ENCODE measurements at places on chromosomes 16 and 17.

DNA sequence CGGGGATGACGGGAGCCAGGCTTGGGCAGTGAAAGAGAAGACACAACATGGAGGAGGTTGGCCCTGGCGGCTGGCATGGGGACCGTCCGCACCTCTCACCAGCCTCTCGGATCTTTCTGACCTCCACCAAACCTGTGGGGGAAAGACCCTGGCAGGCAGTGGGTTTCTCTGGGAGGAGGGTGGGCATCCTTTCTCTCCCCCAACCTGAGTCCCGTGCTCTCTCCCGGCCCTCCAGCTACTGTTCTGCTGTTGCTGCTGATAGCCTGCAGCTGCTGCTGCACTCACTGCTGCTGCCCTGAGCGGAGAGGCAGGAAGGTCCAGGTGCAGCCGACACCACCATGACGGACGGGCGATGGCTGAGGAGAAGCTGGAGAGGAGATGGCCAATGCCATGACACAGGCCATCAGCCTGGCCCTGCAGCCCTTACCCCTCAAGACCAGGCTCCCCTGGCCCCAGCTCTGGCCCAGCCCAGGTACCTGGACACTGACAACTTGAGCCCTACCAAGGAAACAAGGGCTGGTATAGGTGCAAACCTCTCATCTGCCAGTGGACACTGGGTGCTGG, 7.4 kb downstream of the SMIM5 start:
- no peak for DNase-seq

GRCh38 chr17:321386-321941, 31.1 kb downstream of the RPH3AL start:
- no peak for DNase-seq

DNA sequence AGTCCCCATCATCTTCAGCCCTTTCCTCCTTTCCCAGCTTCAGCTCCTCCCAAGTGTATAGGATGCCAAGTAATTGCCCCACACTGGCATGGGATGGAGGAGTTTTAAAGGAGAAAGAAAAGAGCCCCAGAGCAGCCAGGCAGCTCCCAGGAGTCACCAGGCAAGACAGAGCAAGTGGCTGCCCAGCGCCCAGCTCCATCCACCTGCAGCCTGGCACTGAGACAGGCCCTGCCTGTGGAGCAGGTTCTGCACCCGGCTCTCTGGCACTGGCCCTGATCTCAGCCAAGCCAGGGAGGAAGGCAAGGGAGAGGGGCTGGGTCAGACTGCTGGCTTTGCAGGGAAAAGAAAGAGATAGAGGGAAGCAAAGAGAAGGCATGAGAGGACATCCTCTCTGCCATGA, 21.7 kb downstream of the FOXN1 start:
- no peak for DNase-seq

GRCh38 chr16:143456-143855, 5.0 kb upstream of the NPRL3 start:
- DNase-seq, result no peak

GRCh38 chr16:74029115-74029792, 267.4 kb upstream of the PSMD7 start:
- no peak for DNase-seq

GRCh38 chr16:26598061-26598460, 468.7 kb upstream of the C16orf82 start:
- DNase-seq, result no peak

DNA sequence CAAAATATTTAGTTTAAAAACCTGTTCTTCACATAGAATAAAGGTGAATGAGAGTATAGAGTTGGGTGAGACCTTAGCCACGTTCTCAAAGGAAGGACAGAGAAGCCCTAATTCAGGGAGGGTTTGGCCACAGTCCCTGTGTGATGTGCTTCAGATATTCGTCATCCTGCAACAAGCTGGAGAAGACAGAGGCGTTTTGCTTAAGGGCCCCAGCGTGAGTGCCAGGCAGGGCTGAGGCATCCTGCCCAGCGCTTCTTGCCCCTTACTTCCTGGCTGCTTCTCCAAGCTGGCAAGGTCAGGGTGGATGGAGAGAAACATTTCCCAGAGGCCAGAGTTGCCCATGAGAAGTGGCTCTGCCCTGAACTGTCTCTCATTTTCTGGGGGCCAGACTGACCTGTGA, 46.9 kb downstream of the AXIN2 start:
- DNase-seq, result no peak

GRCh38 chr17:15462976-15463772, 4.2 kb downstream of the CDRT4 start:
- peak; percentile 56 for DNase-seq

DNA sequence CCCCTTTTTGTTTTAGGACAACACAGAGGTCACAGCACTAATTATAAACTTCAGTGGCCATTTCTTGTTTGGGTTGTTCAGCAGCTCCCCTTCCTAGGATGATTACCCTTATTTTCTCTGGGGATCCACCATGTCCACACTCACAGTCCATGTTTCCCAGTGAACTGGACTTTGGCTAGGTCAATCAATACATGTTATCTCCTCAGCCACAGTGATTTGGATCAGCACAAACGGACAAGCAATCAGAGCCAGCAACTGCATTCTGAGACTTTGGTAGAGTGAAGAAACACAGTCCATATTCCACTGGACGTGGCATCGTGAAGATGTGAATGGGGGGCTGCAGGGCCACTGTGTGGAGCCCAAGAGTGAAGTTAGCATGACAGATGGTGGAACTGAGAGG, 4.6 kb downstream of the TMEM220 start:
- DNase-seq, result no peak

- no peak for DNase-seq
Observed at GRCh38 chr17:20284022-20284421, 183.3 kb downstream of the LGALS9B start.

GRCh38 chr17:48834973-48835372, 4.1 kb downstream of the CALCOCO2 start:
- DNase-seq, result no peak

DNA sequence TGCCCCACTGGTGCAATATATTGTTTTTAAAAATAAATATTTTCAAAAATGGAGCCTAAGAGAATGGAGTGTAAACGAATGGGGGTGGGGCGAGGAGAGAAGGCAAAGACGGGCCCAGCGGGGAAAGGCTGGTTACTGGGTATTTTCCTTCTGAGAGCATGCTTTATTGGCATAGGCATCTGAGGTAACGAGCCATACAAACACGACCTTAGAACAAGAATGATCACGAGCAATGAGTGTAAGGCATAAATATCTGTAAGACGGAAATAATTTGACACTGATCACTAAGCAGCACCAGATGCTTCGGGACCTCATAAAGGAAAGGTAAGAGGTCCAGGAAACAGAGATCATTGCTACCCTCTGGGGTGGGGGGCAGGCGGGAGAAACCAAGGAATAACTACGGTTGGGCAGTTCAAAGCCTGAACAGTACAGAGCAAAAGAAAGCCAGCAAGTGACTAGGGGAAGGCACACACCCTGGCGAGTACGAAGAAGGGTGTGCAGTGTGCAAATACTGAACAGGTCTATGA, 959 bp downstream of the SSH2 start:
- peak; percentile 51 for DNase-seq

DNA sequence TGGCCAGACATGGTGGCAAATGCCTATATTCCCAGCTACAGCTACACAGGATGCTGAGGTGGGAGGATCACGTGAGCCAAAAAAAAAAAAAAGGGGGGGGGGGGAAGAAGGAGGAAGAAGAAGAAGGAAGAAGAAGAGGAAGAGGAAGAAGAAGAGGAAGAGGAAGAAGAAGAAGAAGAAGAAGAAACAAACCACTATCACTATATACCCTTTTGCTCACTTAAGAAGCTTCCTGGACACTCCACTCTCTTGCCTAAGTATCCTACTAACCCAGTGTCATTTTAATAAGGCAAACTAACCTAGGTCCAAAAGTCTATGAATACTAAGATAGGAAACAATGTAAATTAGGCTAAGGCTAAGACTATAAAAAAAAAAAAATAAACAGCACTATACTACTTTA, 54.8 kb downstream of the GPATCH8 start:
- DNase-seq, result no peak

DNA sequence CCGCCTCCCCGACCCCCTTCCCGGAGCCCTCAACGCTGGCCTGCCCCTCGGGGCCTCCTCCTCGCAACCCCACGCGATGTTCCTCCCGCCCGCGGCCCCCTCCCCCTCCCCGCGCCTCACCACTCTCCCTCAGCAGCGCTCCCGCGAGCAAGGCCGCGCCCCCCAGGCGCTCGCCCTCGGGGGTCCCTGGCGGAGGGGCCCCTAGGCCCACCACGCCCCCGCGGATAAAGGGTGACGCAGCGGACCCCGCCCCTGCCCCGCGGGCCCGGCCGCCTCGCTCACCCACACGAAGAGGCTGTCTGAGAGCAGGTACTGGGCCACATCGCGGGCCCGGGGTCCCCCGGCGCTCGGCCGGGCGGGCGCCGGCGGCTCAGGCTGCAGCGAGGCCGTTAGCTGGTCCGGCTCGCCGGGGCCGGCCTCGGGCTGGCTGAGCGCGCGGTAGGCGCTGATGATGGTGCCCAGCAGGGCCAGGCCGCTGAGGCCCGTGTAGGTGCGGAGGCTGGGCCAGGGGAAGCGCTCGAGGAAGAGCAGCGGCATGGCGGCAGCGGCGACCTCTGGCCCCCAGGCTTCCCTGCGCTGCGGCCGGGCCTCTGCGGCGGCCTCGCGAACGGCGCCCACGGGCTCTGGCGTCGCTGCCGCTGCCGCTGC, 430 bp downstream of the AMFR start:
- no peak for DNase-seq

- DNase-seq, result no peak
Observed at GRCh38 chr16:78961464-78961863, 639.1 kb downstream of the MAF start.

- peak; percentile 79 for DNase-seq
Observed at GRCh38 chr17:30970831-30971567, at the start of gene RNF135. RNF135 (plus strand) TSS chr17:30971039; CDS start chr17:30971074, 35 bp downstream.

DNA sequence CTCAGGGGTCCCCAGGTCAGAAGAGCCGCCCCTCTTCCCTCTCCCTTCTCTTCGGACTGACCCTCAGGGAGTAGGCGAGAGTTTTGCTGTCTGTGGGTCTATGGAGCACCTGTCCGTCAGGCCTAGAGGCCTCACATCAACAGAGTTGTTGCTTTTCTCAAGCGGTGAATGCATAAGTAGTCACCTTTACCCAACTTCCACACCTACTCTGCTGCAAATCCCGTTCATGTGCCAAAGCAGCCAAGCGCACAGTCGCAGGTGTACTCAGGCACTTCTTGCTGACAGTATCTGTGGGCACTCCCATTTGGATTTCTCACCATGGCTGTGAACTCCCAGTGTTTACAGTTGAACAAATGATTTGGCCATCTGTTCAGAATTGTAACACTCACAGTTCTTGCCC, 4.0 kb upstream of the FA2H start:
- DNase-seq, result no peak

DNA sequence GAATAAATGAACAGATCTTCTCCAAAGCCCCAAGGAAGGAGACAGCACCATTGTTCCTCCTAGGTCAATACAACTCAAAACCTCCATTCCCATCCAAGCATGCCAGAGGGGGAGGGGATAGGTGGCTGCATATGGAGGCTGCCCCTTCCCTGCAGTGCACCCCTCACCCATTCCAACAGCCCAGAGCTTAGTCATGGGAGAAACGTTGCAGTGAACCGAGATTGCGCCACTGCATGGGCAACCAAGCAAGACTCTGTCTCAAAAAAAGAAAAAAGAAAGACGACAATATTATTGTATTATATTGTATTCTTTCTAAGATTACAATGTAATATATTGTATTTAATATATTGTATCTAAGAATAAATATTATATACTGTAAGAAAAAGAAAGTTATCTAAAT, 36.4 kb upstream of the CD300E start:
- DNase-seq, result no peak

DNA sequence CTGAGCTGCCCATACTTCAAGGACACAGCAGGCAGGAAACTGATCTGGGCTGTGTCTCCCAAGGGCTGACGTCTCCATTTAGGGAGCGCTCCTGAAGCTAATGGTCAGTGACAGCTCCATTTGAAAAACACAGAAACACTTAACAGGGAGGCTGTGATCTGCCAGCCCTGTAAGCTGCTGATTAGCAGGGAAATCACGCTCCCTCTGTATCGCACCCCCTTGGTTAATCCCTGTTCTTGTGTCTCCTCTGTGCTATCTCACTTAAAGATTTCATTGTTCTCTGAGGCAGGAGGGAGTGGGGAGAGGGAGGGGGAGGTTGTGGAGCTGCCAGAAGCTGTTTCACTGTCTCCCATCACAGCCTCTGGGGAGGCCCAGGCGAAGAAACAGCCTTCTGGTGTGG, 47.4 kb upstream of the CACNG3 start:
- DNase-seq, result no peak

DNA sequence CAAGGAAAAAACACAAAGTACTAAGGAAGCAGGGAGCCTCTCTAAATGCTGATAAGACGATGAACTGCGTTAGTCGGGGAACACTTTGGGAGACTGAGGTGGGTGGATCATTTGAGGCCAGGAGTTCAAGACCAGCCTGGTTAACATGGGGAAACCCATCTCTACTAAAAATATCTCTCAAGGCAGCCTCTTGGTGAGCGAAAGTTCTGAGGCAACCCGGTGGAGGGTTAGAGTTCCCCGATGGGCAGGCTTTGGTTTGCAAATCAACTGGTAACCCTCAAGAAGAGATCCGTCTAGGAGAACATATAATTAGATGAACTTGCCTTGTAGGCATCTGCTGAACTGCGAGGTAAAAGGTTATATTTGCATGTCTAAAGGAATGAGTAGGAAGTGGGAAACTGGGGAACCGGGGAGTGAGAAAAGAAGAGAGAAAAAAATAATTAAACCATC, 44.6 kb downstream of the WSB1 start:
- DNase-seq, result no peak

GRCh38 chr16:35745821-35746248, 2286.4 kb downstream of the TP53TG3F start:
- no peak for DNase-seq

GRCh38 chr17:16917671-16918394, 54.1 kb downstream of the TNFRSF13B start:
- DNase-seq, result no peak

Measured in kidney glomerular epithelial cell (primary cell).